ENCODE measurements at places on chromosomes 12 and 14.

DNA sequence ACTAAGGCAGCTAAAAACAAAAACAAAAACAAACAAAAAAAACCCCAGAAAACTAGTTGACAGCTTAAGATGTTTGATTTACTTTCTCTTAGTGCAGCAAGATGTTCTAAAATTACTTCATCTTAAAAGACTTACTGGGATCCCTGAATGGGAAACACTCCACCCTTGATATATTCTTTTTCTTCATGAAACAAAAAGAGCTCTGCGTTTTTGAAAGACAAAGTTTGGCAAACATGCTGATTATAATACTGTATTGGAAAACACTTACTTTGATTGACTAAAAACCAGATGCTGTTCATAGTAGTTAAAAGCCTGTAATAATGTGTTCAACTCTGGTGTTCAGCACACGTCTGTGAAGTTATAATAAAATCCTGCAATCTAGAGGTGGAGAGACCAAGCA, 136.8 kb downstream of the SRGAP1 start:
- no peak for DNase-seq

DNA sequence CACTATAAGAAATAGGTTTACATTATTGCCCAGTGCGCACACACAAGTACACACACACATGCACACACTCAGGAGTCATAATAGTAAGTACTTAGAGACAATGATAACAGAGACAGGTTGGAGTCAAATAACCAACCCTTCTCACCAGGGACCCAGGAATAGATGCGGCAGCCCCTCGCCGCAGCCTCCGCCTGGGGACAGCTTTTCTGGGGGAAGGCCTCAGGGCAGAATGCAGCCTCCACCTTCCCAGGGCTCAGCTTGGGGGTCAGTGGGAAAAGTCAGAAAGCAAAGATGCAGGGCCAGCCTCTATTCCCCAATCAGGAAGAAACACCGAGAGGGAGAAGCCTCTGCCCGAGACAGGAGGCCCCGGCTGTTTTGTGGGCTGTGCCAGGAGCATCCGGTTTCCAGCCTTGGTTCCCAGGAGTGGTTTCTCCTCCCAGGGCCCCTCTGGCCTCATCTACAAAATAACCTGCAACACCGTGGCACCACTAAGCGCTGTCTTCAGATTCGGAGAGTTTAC, 23.4 kb upstream of the EIF5 start:
- DNase-seq, result no peak

DNA sequence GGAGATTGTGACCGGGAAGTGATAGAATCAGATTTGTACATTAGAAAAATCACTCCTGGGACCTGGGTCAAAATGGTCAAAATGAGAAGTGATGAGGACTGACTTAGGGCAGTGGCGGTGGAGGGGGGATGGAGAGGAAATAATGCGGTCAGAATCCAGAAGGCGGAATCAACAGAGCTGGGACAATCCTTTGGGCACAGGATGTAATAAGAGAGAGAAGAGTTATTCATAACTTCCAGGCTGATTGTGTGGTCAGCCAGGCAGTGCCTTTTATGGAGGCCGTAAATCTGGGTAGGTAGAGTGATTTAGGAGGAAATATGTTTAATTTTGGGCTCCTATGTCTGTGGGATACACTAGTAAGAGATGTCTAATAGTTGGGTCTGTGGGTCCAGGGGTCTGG, 21.6 kb downstream of the FBXL14 start:
- no peak for DNase-seq

GRCh38 chr14:95495076-95495475, 21.4 kb downstream of the SYNE3 start:
- no peak for DNase-seq

DNA sequence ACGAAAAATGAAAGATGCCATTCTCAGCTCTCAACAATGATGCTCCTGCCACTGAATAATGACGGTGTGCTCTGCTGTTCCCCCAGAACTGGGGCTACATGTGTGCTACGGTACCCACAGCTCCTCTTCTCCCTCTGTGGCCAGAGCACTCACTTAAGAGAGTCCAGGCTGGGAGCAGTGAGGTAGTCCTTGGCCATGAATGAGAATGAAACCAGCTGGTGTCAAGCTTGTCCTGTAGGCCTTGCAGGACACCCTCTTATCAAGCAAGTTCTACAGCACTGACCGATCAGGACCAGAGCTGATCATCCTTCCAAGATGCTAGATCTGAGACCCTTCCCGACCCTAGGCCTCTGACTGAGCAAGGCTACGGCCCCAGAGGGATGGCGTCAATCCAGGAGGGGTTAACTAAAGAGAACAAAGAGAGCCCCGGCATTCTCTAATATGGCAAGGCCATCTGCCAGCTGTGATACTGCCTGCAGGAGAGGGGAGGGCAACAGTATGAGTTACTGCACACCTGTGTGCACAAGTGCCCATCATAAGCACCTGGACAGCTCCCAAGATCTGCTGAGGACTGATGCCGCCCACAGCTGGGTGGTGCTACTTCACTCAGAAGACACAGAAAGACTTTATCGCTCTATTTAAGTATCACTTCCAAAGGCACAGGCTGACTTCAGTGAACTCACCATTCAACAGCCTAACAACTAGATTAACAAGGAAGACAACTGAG, 30.5 kb downstream of the APPL2 start:
- DNase-seq, result no peak

GRCh38 chr12:11863988-11864387, 206.8 kb upstream of the BCL2L14 start:
- no peak for DNase-seq

- no peak for DNase-seq
Measured at GRCh38 chr12:54017027-54017788, 8.4 kb downstream of the HOXC8 start.

DNA sequence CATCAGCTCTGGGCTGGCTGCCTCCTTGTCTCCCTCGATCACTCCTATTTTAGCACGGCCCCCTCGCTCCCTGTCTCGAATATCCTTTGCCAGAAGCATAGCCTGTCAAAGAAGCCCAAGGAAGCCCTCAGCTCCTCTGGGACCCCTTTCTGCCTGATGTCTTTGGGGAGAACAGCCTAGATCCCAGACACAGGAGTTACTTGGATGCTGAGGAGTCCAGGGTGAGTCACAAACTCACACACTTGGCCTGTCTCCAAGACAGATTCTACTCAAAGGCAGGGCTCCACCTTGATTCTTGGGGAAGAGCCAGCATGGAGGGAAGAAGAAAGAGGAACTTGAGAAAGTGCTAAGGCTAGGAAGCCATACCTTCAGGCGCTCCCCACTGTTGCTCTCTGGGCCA, 8.1 kb downstream of the AVIL start:
- DNase-seq, result no peak

DNA sequence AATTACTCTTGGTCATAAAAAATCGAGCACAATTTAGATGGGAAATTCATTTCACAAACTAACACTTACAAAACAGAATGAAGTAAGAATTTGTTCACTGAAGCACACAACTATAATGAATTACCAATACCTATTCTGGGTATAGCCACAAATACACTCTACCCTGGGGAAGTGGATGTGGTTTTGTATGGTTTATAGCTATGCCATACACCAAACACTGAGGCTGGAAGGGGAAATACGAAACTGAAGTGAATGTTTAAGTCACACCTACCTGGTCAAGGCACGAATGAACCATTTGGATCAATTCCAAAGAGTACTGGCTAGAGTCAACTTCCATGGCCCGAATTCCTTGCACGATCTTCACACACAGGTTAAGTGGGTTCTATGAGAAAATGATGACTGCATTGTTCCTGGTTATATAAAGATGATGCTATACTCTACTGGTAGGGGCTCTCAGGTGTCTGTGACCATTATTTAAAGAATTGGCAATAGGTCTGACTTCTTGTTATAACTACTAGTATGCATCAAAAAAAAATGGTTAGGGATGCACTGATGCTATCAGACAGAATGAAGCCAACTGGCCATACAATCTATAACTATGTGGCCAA, 12.8 kb downstream of the NEK9 start:
- DNase-seq, result no peak

DNA sequence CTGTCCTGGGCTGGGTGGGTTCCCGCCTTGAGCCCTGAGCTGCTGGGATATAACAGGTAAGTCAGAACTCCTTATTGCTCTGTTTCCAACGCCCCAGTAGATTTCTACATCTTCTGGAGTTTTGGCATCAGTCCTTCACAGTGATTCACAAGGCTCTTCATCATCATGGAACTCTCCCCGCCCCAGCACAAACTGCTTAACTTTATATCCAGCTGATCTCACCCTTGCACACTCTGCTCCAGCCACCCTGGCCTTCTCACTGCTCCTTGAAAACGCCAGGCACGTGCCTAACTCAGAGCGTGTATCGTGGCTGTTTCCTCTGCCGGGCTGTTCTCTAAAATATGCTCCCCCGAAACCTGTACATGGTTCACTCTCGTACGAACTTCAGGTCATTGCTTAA, 264.9 kb downstream of the NOVA1 start:
- DNase-seq, result no peak

DNA sequence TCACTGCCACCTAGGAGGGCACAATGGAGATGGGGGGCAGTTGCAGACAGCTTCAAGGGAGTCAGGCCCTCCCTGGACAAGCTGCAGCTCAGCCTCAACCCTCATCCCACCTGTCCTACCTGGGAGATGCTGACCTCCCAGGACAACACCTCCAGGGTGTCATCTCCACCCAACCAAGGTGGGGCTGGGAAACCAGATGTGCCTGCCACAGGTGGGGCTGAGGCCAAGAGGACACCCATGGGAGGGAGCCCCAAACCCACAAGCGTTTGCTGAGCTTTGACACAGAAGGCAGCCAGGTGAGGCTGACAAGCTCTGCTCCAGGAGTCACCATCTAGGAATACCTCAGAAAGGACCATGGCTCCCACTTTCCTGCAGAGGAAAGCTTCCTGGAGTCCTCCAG, 31.5 kb downstream of the ZFP36L1 start:
- DNase-seq, result no peak

DNA sequence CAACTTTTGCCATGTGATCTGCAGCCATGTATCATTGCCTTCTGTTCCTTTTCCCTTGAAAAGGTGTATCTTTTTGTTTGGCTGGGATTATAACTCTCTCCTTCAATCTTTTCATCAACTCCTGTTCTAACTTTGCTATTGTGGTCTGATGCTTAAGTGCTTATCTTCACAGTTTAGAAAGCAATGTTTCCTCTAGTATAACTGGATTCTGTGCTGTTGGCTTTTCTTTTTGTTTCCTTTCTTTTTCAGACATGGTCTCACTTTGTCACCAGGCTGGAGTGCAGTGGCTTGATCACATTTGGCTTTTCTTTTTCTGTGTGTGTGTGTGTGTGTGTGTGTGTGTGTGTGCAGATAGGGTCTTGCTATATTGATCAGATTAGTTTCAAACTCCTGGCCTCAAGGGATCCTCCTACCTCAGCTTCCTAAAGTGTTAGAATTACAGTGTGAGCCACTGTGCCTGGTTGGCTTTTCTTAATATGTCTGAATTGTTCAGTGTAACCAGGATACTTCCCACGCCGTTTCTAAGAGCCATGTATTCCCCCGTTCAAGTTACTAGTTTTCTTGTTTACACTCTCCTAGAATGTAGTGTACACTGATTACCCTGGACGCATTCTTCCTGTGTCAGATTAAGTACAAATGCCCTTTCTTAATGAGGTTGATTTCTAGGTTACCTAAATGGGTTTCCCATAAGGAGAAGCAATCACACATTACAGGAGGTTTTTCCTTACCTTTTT, 35.5 kb downstream of the JAG2 start:
- DNase-seq, result no peak

DNA sequence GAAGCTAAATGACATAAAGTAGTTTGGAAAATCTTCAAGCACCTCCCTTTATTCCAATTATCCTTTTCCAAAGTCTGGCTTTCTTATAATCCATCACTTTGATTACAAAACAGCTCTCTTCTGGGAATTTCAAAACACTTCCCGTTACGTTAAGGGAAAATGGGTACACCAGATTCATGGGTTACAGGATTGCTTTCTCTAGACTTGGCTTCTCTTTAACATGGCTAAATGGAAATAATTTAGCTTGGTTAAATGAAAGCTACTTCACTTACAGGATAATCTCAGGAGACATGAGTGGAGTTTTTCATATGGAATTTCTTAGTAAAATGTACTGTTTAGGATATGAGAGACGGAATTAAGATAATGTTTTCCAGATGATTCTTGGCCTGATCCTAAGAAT, 14.7 kb downstream of the GSTZ1 start:
- no peak for DNase-seq

DNA sequence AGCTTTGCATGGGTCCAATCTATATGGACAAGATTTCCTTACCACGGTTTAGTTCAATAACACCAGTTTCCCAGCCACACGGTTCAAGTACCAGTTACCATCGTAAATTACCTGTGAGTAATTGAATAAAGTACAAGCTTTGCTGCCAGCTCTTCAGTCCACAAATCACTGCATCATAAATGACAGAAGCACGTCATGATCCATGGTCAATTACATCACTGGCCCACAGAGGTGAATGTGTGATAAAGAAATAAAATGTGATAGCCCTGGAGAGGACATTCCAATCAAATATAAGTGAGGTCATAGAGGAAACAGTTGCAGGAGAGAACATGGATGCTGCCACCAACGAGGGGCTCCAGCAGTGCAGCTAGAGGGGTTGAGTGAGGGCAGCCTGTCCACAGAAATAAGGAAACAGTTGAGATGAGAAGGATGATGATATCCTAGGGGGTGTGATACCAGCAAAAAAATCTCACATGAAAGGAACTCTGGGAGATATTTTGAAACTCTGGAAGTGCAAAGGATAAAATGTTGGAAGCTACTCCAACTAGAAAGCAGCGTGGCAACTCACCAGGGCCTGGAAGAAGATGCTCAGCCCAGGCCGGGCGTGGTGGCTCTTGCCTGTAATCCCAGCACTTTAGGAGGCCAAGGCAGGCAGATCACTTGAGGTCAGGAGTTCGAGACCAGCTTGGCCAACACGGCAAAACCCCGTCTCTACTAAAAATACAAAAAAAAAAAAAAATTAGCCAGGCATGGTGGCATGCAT, 5.8 kb upstream of the DYNC1H1 start:
- no peak for DNase-seq

DNA sequence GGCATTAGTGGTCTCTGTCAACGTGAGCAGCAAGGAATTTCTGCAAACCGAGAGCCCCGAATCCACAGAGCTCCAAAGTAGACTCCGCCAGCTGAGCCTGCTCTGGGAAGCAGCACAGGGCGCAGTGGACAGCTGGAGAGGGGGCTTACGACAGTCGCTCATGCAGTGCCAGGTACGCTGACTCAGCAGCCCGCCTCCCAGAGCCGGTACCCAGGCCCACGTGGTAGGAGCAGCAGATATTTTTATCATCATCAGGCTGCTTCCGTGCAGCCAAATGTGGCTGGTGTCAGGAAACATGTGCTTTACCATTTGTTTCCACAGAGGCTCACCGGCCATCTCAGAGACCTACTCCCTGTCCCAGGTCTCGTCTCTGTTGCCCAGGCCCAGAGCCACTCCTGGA, 73.7 kb downstream of the ESR2 start:
- no peak for DNase-seq

- DNase-seq, result no peak
Measured at GRCh38 chr12:71164568-71165197, 6.9 kb upstream of the TSPAN8 start.

GRCh38 chr14:61064856-61065255, 83.8 kb downstream of the SLC38A6 start:
- no peak for DNase-seq

- DNase-seq, result no peak
Measured at GRCh38 chr12:103596981-103597380, 9.9 kb downstream of the STAB2 start.

GRCh38 chr12:89162589-89163261, 189.6 kb downstream of the DUSP6 start:
- no peak for DNase-seq

GRCh38 chr12:88132392-88132791, 9.5 kb downstream of the CEP290 start:
- DNase-seq, result no peak

GRCh38 chr14:59316151-59316830, 127.8 kb downstream of the DAAM1 start:
- no peak for DNase-seq

All from activated CD4-positive, CD25-positive, alpha-beta regulatory T cell (primary cell).